ENCODE measurements at places on chromosomes 11 and 22.

GRCh38 chr22:30195245-30196140 lies 51.1 kb downstream of the LIF start:
- DNase-seq = no peak

GRCh38 chr11:19306179-19306944 lies 65.6 kb upstream of the E2F8 start:
- DNase-seq = no peak

DNA sequence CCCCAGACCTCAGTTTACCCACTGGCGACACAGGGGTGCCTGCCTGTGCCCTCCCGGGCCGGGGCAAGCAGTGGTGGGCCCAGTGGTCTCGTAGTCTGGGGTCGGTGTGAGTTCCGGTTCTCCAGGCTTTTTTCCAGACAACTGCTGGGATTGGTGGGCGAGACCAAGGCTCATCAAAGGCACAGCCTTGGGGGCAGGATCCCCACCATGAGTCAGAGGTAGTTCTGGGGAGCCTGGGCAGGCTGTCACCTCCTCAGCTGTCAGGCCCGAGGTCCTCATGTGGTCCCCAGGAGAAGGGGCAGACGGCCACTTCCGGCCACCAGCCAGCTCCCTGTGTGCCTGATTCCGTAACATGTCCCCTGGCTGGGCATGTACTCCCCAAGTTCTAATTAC lies 827 bp upstream of the MUC2 start:
- no peak for DNase-seq

- no peak for DNase-seq
Measured at GRCh38 chr11:132804258-132804657, 728.0 kb downstream of the OPCML start.

GRCh38 chr11:121374286-121374985 lies 77.7 kb upstream of the SORL1 start:
- no peak for DNase-seq

DNA sequence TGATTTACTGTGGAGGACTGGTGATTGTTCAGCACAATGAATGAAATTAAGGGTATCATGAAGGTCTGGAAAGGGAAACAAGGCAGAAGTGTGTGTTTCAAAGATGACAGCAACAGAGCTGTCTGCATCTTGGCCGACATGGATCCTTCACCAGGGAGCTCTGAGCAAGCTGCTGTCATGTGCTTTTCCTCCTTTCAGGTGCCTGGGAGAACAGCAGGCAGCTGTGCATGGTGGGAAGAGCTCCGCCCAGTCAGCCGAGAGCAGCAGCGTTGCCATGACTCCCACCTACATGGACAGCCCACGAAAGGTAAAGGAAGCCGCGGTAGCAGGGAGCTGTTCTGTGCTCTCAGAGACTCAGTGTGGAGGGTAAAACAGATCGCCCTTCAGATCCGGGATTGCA lies 87.1 kb upstream of the YWHAH start:
- DNase-seq = no peak

- no peak for DNase-seq
Measured at GRCh38 chr11:65297026-65297672, 17.5 kb upstream of the CDC42EP2 start.

DNA sequence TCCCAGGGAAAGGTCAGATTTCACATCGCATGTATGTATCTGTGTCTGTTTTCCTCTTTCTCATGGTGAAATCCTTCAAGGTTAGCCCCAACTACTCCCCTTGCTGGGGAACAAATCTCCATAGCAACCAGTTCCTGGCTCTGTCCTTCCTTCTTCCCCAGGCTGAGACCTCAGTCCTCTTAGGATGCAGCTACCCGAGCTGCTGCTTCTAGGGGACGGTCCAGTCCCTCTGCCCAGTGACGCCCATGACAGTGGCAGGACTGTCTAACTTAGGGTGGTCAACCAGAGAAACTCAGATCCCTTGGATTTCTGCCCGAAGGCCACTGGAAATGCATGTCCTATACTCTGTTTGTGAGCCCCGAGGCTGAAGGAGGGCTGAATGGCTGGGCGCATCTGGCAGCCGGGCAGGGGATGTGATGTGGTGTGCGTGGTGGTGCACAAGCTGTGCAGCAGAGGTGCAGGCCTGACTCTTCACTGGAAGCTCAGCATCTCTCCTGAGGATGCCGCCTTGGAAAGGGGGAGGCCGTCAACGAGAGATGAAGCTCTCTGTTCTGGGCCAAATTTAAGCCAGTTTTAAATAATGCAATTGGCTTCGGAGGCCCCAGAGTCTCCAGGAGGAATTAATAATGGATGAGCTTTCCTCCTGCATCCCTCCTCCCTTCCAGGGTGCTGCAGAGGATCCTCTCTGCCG lies 118.7 kb upstream of the B3GAT1 start:
- DNase-seq = no peak

GRCh38 chr11:3073029-3073435 lies 15.8 kb upstream of the CARS1 start:
- no peak for DNase-seq

DNA sequence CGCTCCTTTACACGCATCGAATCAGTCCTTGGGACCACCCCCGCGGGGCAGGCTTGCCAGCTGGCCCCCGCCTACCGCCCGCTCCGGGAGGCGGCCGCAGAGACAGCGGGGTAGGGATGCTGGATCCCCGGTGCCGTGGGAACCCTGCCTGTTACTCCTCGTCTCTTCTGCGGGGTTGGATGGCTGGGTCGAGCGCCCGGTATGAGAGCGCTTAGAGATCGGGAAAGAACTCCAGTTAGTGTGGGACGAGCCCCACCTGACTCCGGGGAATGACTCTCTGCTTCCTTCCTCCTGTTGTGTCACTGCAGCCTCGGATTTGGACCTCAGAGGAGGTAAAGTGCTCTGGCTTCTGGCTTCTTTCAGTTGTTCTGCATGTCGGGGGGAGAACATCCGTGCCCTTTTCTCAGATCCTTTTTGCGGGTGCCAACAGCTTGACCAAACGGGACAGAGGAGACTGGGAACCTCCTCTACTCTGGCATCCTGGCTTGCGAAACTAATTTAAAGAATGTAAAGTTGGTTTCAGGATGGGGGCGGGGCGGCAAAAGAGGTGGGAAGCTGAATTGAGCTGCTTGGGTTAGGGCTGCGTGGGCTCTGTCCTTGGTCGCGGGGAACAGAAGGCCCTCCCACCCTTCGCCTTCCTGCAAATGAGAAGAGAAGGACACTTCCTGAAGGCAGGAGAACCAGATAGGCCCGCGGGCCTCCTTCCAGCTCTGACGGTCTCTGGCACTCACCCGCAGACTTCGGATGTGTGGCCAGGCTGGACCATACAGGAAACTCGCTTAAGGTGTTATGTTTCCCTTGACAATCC lies 938 bp downstream of the LAYN start:
- no peak for DNase-seq

DNA sequence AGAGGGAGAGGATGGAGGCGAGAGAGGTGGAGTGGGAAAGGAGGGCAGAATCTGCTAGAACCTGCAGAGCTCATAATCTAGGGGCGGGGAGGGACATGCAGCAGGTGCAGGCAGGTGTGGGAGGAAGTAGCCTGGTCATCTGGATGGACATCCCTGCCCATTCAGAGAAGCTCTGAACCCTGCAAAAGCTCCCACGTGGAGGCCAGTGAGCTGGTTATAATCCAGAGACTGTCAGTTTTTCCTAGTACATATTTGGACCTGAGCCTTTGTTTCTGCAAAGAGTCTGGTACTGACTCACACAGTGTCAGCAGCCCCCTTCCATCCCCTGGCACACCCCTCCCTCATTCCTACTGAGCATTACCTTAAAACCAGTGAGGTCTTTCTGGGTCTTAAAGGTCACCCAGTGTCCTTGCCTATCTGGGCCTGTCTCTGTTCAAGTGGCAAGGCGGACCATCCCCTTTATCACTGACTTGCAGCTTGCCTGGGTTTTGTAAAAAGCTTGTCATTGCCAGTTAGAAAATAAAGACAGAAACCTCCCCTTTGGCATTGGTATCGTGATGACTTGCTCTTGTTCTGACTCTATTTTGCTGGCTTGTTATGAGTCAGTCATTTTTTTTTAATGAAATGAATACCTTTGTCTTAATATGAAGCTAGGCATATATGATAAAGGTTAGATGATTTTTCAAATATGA lies 26.1 kb downstream of the PTPRJ start:
- DNase-seq = no peak

DNA sequence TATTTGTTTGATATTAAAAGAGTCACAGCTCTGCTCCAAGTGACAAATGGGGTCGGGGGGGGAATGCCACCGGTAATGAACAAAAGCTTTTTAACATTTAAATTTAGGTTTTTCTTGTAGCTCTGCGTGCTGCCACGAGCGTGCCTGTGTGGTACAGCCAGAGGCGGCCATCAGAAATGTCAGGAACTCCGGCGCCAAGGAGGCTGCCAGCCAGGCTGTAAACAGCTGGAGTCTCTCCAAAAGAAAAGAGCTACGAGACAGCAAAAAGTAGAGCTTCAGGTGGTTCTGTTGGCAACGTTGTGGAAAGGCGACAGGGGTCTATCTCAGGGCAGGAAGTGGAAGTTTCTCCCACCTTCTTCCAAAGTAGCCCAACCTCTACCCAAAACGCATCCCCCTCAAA lies 532.8 kb downstream of the OPCML start:
- DNase-seq = no peak

GRCh38 chr22:39958949-39959639 lies 1.1 kb upstream of the TMA7B start:
- no peak for DNase-seq

DNA sequence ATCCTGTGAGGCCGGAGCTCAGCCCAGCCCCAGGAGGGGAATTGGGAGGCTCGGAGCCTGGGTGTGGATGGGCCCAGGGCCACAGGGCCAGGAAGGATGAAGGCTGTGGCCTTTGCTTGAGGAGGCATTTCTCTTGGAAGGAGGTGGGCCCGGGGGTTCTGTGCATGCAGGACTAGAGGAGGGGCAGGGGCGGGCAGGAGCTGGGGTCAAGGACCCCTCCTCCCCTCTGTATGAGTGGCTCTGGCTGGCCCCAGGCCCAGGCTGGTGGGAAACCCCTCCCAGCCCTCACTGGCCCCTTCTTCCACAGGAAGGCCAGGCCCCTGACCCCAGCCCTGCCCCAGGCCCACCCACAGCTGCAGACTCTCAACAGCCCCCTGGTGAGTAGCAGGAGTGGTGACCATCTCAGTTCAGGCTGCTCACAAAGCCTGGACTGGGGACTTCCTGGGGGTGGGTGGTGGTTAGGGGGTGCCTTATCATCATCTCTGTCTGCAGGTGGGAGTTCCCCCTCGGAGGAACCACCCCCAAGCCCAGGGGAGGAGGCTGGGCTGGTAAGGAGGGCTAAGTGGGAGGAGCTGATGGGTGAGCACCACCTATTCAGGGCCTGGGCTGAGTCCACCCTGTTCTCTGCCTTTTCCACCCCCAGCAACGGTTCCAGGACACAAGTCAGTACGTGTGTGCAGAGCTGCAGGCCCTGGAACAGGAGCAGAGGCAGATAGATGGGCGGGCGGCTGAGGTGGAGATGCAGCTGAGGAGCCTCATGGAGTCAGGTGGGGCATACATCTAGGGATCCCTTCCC lies 6.0 kb downstream of the KCNK7 start:
- DNase-seq = no peak

DNA sequence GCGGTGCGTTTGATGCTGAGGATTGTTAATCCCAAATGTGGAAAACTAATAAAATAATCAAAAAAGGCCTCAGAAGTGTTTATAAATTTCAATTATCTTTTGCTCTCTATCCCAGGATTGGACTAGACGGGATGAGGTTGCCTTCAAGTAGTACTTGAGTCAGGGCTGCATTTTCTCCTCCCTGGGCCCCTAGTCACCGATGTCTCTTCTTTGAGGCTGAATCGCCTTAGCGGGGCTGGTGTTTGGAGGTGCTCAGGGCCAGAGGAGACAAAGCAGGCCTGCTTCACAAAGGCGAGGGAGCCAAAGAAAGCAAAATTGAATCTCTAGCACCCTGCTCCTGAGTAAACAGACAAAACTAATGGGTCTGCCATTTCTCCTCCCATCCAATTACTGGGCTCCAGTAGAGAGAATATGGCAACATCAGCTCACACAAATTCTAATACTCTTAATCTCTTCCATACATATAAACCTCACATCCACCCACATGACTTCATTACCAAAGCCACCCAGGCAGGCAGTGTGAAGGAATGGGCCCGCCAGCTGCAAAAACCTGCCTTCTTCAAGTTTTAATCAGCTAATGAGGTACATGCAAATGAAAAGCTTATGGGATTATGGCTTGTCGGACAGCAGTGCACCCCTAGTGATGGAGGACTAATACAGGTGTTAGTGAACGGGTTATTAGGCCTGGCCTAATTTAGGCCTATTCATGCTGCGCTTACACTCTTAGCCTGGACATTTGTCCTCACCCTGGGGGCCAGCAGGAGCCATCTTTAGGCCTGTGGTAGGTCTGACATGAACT lies 52.7 kb upstream of the HTATIP2 start:
- DNase-seq = no peak

GRCh38 chr11:5234381-5234834 lies at the start of gene HBD:
HBD (minus strand) TSS chr11:5234483; CDS start chr11:5234433, 50 bp downstream.
- DNase-seq = no peak

- DNase-seq = no peak
Measured at GRCh38 chr11:70341881-70342429, 56.4 kb upstream of the CTTN start.

- DNase-seq = no peak
Measured at GRCh38 chr22:27782088-27782487, 19.5 kb downstream of the MN1 start.

- no peak for DNase-seq
Measured at GRCh38 chr11:78690352-78690987, 115.8 kb upstream of the NARS2 start.

GRCh38 chr11:44572436-44572835 lies 7.0 kb downstream of the CD82 start:
- no peak for DNase-seq

- DNase-seq = no peak
Measured at GRCh38 chr22:42969348-42969975, 45.5 kb downstream of the PACSIN2 start.

DNA sequence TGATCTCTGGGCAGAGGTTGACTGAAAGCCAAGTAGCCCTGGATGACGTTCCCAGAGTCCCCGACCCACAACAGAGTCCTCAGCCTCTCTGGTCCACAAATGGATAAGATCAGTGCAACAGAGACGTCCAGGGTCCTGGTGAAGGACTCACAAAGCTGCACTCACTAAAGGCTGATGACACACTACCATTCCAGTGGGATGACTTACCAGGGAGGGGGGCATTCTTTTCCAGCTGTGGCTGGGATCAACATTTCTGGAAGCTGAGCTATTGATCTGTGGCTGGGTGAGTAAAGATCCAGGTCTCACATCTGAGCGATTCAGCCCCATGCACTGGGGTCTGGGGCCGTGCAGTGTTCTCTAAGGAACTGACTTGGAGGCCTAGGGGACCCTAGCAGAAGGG lies 296.2 kb downstream of the NTM start:
- no peak for DNase-seq

GRCh38 chr11:19827399-19828135 lies 114.9 kb downstream of the NAV2 start:
- DNase-seq = no peak

All from activated CD4-positive, CD25-positive, alpha-beta regulatory T cell treated with anti-CD3 and anti-CD28 coated beads, Interleukin-2, amount 50 U/mL, for 16 hours (primary cell).